Psoas muscle (tissue), 8 donors: ENCODE measurements at places on chromosomes 1 and 21. TPM values are rescaled to one million over a fixed set of nuclear protein-coding genes. Genes with fewer than 3 reads are reported as not detected.

GRCh38 chr1:188281921-188282320 is 1453.2 kb downstream of the PLA2G4A start:
- no peaks in the 10 kb centered on the region for H3K27me3 ChIP-seq
- H3K36me3 ChIP-seq, result no peaks in the 10 kb centered on the region
- no peak overlapping the region for H3K4me3 ChIP-seq
- no peak overlapping the region for H3K27ac ChIP-seq

DNA sequence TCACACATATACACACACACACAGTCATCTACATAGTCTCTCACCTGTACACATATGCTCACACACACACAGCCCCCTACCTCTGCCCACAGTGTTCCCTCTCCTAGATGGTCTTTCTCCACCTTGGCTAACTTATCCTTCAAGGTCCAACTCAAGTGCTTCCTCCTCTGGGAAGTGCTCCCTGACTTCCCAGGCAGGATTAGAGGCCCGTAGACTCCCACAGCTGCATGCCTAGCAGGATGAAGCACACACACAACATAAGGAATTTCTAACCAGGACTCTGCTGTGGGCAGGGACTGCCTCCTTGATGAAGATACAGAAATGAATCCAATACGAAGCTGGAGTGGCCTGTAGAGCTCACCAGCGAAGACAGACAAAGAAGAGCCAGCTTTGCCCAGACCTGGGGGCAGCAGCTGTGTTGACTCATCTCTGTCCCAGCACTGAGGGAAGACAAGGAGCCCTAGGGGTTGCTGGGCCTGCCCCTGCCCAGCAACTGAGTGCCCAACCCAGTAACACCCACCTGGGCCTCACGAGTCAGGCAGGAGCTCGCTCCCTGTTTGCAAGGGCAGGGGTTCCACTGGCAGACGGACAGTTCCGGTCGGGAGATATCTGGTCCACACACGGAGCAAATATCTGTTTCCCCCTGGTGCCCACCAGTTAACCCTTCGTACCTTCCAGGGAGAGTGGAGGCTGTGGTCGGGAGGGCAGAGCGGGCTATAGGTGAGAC is 100.8 kb downstream of the DMRTB1 start:
- H3K4me1 ChIP-seq, result no peaks in the 10 kb centered on the region
- no peaks in the 10 kb centered on the region for H3K36me3 ChIP-seq
- no peak overlapping the region for H3K4me3 ChIP-seq
- no peak for DNase-seq
- no peak overlapping the region for H3K27ac ChIP-seq
- no peaks in the 10 kb centered on the region for H3K27me3 ChIP-seq

DNA sequence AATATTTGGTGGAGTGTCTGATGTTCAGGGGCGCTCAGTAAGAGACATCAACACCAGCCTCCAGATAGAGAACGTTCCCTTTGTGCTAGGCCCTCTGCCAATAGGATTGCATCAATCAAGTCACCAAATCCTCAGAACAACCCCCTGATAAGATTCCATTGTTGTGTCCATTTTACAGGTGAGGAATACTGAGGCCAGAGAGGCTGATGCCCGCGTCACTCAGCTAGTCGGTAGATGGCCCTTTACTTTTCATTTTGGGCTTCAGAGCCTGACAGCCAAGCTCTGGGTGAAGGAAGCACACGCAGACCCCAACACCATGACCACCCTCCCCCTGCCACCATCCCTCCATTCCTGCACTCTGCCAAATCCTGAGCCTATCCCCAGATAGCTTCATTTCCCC is 406.2 kb downstream of the PTPRU start:
- no peaks in the 10 kb centered on the region for H3K36me3 ChIP-seq
- H3K4me1 ChIP-seq, result no peaks in the 10 kb centered on the region
- H3K27me3 ChIP-seq, result peaks cover 3% of the 10 kb centered on the region
- DNase-seq, result no peak
- H3K27ac ChIP-seq, result no peak overlapping the region

DNA sequence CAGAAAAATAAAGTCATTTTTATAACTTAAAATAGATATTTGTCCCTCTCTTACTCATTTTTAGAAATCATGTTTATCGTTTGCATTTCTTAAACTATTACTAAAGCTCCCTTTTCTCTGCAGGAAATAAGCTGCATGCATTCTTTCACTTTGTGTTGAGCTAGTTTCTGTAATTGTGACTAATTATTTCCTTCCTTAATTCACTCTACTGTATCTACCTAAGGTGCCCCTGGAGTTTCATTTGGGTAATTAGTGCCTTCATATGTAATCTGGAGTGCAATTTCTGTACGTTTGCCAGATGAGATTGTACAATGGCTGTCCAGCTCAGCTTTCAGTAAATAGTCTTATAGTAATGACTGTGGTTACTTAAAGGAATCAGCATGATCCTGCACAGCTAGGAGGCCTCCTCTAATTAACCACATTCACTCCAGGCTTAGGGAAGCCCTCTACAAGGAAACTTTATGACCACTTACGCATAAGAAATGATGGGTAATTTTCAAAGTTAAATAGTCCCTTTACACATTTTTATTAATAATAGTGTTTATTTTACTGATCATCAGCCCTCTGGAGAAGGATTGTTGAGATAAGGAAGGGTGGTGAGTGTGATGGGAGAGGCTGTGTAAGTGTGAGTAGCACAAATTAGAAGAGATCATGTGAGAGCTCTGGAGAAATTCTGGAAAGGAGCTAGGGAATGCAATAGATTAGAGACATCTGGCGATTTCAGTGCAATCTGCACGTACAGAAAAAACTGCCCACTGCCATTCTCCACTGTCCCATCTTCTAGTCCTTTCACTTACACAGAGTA is 86.8 kb downstream of the LRRC8C start:
- H3K27me3 ChIP-seq, result no peaks in the 10 kb centered on the region
- H3K4me3 ChIP-seq, result no peak overlapping the region
- no peak overlapping the region for H3K27ac ChIP-seq
- no peaks in the 10 kb centered on the region for H3K36me3 ChIP-seq
- no peak for DNase-seq
- H3K4me1 ChIP-seq, result no peaks in the 10 kb centered on the region

- no peak overlapping the region for H3K4me3 ChIP-seq
- no peaks in the 10 kb centered on the region for H3K27me3 ChIP-seq
- DNase-seq, result no peak
- no peaks in the 10 kb centered on the region for H3K4me1 ChIP-seq
Measured at GRCh38 chr1:10620776-10621175, 146.0 kb downstream of the PEX14 start.

DNA sequence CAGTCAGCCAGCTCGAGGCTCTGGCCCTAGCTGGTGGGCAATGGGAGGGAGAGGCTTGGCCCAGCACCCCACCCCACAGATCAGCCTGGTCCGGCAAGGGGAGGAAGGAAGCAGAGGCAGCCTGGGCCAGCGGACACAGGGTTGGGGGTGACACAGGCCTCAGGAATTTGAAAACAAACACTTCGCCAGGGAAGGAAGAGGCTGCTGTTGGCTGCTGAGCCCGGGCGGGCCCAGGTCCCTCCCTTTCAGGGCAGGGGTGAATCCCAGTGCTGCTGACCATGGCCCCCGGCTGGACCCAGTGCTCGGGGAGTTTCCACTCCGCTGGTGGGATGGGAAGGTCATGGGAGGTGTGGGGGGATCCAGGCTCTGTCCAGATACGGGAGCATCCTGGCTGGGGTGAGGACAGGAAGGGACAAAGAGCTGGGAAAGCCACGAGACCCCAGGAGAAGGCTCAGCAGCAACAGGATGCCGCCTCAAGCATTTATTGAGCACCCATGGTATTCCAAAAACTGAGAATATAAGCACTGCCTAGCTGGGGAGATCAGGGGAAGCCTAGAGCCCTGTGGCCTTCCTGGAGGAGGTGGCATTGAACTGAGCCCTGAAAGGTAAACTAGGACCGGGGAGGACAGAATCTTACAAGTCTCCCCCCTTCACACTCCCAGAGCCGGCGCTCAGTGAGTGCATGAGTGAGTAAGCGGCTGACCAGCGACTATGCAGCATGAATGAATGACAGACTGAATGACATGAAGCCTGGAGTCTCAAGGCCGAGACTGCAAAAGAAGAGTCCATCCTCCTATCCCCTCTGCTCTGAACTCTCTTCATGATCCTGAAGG is 26.2 kb upstream of the EPHA2 start:
- no peaks in the 10 kb centered on the region for H3K36me3 ChIP-seq
- peaks cover 6% of the 10 kb centered on the region for H3K4me1 ChIP-seq
- no peaks in the 10 kb centered on the region for H3K27me3 ChIP-seq
- H3K4me3 ChIP-seq, result no peak overlapping the region
- H3K27ac ChIP-seq, result peak overlapping the region; percentile 68

DNA sequence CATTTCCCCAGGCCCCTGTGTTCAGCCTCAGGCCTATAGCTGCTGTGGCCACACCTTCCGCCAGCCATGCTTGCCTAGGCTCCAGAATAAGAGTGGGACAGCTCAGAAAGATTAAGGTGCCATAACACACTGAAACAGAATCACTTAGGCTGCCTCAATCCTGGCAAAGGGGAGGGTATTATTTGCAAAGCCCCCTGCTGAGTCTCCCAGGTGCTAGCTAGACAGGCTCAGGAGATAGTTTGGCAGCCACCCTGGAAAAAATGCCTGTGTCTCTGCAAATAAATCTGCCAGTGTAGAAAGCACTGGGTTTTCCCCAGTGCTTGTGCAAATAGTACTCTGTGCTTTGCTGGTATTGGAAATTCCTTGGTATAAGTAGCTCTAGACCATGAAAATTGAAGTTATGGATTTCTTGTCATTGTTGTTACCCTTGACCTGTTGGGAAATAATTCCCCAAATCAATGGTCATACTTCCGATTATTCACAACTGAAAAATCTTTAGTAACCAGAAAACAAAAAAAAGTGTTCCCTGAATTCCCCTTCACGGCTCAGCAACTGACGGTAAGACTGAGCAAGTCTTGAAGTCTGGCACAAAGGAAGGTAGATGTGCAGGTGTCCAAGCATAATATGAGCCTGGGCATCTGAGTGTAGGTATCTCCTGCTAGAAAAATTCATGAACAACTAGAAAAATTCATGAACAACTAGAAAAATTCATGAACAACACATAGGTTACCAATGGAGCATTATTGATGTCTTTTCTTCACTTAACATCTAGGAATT is 56.9 kb downstream of the PROX1 start:
- DNase-seq, result no peak
- no peak overlapping the region for H3K27ac ChIP-seq
- H3K4me3 ChIP-seq, result no peak overlapping the region
- H3K36me3 ChIP-seq, result no peaks in the 10 kb centered on the region
- H3K4me1 ChIP-seq, result no peaks in the 10 kb centered on the region
- H3K27me3 ChIP-seq, result no peaks in the 10 kb centered on the region

The OR10Z1 gene
- not detected for total RNA-seq

The MRPL24 gene
- total RNA-seq, result 87.6 TPM

GRCh38 chr1:245698860-245699259 is 544.1 kb downstream of the KIF26B start:
- H3K36me3 ChIP-seq, result no peaks in the 10 kb centered on the region
- no peak overlapping the region for H3K4me3 ChIP-seq
- H3K27ac ChIP-seq, result no peak overlapping the region

The TAS1R3 gene
- total RNA-seq, result not detected

DNA sequence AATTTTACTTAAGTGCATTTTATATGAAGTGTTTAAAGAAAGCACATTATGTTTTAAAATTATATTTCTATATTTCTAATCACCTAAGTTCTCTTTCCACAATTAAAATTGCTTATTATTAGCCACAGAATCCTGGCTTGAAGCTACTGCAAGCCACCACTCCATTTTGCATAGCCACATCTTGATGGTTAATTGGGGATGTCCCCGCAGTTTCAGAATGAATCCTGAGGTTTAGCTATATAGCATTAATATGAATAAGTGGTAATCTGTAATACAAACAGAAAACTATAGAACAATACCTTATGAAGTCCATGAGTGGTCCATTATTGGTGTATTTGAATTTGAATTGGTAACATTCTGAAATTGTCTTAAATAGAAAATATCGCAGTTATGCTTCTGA is 11.6 kb upstream of the GOLPH3L start:
- H3K27me3 ChIP-seq, result no peaks in the 10 kb centered on the region
- no peak overlapping the region for H3K4me3 ChIP-seq
- H3K4me1 ChIP-seq, result no peaks in the 10 kb centered on the region
- DNase-seq, result no peak

GRCh38 chr1:44310006-44310405 is 45.1 kb downstream of the ERI3 start:
- H3K4me3 ChIP-seq, result no peak overlapping the region
- peaks cover 5% of the 10 kb centered on the region for H3K4me1 ChIP-seq
- no peaks in the 10 kb centered on the region for H3K27me3 ChIP-seq
- no peak overlapping the region for H3K27ac ChIP-seq

DNA sequence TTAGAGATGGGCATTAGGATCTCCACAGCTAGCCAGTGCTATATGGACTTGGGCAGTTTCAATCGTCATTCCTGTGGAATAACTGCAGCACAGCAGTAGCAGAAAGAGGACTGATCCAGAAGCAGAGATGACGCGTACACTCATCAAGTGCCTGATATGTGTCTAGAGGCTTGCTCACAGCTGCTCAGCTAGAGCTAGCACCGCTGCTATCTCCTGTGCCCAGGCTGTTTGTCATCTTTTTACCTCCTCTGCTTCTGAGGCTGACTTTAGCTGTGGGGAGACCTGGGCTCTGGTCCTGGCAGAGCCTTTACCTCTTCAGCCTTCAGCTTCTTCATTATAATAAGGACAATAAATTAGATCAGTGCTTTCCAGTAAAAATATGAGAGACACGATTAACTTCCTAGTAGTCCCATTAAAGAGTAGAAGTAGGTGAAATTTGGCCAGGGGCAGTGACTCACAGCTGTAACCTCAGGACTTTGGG is 5.3 kb downstream of the TENT5C start:
- H3K27me3 ChIP-seq, result no peaks in the 10 kb centered on the region
- H3K36me3 ChIP-seq, result no peaks in the 10 kb centered on the region
- H3K4me3 ChIP-seq, result no peak overlapping the region
- peak overlapping the region; percentile 71 for H3K27ac ChIP-seq

The SF3B4 gene
- 23.3 TPM for total RNA-seq

The OR2L13 gene
- not detected for total RNA-seq

DNA sequence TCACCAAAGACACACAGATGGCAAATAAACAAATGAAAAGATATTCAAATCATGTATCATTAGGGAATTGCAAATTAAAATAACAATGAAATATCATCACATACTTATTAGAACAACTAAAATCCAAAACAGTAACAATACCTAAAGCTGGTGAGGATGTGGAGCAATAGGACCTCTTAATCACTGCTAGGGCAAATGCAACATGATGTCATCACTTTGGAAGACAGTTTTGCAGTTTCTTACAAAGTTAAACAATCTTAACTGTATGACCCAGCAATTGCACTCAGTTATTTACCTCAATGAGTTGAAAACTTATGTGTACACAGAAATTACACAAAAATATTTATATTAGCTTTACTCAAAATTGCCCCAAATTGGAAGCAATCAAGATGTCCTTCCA is 47.3 kb downstream of the SELENOF start:
- DNase-seq, result no peak
- H3K27ac ChIP-seq, result no peak overlapping the region
- H3K4me3 ChIP-seq, result no peak overlapping the region
- H3K27me3 ChIP-seq, result no peaks in the 10 kb centered on the region
- H3K36me3 ChIP-seq, result peaks cover 14% of the 10 kb centered on the region

- peaks cover 12% of the 10 kb centered on the region for H3K4me1 ChIP-seq
- H3K27ac ChIP-seq, result no peak overlapping the region
- no peaks in the 10 kb centered on the region for H3K27me3 ChIP-seq
Measured at GRCh38 chr21:41806773-41807172, 39.9 kb upstream of the RIPK4 start.

The PLEKHG5 gene
- 2.6 TPM for total RNA-seq
